ENCODE measurements at places on chromosomes 6 and 20.
A peak's percentile ranks its signal among the peaks of the same experiment; 100 is the strongest.

DNA sequence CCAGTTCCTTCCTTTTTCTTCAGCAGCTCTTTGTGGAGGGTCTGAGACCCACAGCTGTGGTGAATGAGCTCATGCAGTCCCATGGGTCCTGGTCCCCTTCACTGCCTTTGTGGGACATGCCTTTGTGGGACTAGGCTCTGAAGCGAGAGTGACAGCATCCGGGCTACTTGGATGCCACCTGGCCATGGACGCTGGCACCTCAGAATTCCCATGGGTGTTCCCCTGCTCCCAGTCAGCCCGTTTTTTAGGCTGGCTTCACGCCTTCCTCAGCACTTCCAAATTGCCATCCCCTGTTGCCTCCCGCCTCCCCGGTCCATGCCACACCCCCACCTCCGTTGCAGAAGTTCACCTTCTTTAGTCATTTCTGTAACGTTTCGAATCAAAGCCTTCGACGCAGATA, 45.1 kb downstream of the RAMACL start:
- peak; percentile 16 for DNase-seq

GRCh38 chr20:12970372-12970821, 38.4 kb upstream of the SPTLC3 start:
- no peak for DNase-seq

GRCh38 chr6:42450477-42451332, 1.0 kb downstream of the TRERF1 start:
- peak; percentile 60 for DNase-seq

DNA sequence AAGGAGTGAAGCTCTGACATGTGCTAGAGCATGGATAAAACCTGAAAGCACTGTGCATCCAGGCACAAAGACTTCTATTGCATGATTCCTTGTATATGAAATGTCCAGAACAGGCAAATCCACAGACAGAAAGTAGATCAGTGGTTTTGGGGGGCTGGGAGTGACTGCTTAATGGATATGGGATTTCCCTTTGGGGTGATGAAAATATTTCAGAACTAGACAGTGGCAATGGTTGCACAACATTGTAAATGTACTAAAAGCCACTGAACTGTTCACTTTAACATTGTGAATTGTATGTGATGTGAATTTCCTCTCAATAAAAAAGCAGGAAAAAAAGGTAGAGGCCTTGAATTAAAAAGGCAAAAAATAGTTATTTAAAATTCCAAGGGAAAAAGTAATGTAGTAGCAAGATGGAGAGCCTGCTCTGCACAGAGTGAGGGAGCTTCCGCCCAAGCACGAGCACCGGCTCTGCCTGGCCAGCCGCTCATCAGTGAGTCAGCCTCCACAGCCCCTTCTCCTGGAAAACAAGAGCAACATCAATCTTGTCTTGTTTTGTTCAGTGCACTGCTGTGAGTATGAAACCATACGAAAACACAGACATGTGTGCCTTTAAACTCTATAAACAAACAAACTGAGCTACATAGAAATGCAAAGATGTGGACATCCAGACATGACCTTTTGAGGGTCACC, 74.6 kb upstream of the THBS2 start:
- DNase-seq = no peak

DNA sequence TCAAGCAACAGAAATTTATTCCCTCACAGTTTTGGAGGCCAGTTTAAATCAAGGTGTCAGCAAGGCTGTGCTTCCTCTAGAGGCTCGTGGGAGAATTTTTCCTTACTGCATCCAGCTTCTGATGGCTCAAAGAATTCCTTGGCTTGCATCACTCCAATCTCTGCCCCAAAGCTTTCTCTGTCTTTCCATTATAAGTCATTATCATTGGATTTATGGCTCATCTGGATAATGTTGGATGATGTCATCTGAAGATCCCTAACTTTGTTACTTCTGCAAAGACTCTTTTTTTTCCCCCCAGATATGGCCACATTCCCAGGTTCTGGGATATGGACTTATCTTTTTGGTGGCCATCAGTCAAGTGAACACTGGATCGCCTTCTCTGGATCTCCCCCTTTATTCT, 146.3 kb upstream of the B3GAT2 start:
- DNase-seq = no peak

DNA sequence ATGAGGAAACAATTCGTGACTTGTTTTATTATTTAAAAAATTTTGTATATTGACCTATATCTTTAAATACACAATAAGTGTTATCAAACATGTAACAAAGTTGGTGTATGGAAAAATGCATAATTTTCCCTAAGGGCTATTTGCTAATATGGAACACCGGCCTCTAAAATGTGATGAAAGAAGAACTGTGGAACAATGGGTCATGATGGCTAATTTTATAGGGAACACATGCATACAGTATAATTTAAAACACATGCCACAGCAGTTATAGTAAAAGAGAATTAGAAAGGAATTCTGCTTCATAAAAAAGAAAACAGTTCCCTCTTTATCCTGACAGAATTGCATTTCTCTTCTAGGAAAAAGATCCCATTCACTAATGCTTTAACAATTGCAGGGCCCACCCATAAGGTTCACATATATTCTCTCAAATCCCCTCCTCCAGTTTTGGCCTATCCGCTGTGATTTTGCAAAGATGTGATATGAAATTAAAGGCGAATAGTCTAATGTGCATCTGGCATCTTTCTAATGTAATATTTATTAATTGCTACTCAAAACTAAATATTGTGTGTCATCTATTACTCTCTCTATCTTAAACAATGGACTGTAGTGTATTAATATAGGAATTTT, 628.1 kb upstream of the CITED2 start:
- no peak for DNase-seq

DNA sequence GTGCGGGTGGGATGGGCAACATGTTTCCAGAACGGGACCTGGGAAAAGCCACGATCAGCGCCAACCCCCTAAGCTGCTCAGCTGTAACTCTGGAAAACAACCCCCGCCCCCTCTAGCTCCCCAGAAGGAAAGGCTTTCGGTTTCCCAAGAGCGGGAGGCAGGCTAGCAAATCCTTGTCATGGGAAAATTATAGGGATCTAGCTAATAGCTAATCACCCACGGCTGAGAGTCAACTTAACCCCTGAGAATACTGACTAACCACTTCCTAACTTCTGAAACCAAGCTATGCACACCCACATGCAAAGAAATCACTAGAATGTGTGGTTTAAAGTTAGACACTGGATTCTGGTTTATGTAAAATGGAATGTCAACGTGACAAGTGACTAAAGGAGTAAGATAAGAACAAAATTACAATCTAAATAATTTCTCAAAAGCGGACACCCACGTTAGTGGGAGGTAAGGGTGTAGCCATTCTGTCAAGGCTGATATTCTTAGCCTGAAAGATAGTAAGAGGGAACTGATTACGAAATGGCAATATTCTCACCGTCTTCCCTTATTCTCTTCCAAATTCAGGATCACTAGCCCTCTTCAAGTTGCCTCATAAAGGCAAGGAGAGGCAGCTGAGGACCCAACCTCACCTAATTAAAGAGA, 20.1 kb downstream of the JAG1 start:
- no peak for DNase-seq

DNA sequence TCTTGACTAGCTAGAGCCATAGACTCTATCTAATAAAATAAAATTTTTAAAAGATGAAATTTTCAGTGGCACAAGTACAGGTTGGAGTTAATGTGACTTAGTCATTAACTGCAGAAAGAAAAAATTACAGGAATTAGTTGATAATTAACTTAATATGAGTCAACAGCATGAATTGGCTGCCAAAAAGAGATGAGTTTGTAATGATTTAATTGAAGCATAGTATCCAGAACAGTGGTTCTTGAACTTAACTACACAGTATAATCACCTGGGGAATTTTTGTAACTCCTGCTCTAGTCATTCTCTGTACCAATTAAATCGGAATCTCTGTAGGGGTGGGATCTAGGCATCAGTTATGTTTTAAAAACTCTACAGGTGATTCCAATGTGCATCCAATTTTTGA, 46.3 kb upstream of the HMGN3 start:
- DNase-seq = no peak

DNA sequence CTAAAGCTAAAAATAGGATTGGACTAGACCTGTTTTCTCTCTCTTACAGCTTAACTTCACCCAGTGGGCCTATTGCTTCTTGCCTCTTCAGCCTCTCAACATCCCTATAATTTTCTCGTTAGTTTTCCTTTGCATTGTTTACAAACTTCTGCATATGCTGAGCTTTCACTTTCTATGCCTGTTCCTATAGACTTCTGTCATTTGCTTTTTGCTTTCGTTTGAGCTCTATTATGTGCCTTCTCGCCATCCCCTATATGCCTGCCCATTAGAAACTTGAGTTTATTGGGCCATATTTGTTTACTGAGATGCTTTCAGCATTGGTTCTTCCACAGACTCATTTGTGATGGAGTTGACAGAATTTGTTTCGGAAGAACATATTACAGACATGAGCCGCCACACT, 40.9 kb downstream of the NCOA7 start:
- DNase-seq = no peak

- DNase-seq = no peak
These were observed 142.3 kb upstream of the TENT5A start for GRCh38 chr6:81894788-81895271.

GRCh38 chr6:156579564-156579963, 197.6 kb upstream of the ARID1B start:
- no peak for DNase-seq

DNA sequence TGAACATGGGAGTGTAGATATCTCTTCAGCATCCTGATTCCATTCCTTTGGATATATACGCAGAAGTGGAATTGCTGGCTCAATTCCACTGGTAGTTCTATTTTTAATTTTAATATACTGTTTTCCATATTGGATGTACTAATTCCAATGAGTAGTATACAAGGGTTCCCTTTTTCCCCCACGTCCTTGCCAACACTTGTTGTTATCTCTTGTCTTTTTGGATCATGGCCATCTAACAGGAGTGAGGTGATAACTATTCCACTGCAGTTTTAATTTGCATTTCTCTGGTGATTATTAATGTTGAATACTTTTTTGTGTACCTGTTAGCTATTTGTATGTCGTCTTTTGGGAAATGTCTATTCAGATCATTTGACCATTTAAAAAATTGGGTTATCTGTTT, 91.5 kb downstream of the ZFAND3 start:
- no peak for DNase-seq

DNA sequence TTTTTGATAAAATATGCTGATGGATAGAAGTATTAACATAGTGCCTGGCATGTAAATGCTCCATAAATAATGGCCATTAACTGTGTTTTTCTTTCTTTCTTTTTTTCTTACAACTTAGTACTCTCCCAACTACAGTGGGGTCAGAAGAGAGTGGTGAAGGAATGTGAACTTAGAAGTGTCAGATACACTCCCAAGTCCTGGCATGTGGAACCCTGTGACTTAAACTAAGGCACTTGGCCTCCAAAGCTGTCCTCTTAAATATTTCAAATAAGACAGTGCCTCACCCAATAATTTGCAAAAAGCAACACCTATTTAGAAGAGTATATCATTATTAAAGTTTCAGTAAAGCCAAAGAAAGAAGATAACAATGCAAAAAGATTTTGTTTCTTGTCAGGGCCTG, 129.1 kb upstream of the NUP153 start:
- no peak for DNase-seq

- DNase-seq = no peak
These were observed 326.6 kb downstream of the COL12A1 start for GRCh38 chr6:74879234-74879633.

- DNase-seq = peak; percentile 79
These were observed at the start of gene PLCB1 for GRCh38 chr20:8131598-8132483. TSS of gene PLCB1 (plus strand) at chr20:8132266. CDS start at chr20:8132652, 386 bp downstream.

- DNase-seq = no peak
These were observed 50.8 kb downstream of the NCOA7 start for GRCh38 chr6:125841356-125842090.

DNA sequence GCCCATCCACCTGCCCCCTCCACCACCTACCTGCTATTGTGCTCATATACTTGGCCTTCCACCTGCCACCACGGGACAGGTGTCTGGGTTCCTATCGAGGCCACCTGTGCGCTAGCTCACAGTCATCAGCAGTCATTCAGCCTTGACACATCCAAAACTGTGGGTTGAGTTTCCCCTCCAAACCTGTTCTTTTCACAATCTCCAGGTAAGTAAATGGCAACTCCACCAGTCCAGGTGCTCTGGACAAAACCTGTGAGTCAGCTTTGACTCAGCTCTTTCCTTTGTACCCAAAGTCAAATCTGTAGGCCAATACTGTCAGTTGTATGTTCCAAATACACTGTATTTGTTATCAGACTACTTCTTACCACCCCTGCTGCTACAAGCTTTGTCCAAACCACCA, 52.6 kb downstream of the SPTLC3 start:
- no peak for DNase-seq

- no peak for DNase-seq
These were observed 340.2 kb downstream of the ARHGAP18 start for GRCh38 chr6:129369737-129370136.

DNA sequence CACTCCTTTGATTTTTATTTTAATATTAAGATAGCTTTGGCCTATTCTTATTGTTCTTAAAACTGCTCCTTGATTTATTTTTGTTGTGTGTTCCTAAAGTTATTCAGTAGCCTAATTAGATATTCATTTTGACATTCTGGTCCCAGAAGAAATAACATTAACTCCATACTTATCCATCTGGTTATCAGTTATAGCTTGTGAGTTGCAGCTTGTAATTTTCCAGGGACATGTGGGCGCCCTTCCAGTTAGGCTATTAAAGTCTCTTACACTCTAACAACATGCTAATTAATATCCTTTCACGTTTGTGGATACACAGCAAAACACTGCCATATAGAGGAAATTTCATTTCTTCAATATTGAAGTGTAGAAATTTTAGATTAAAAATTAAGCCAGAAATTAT, 987.5 kb downstream of the HACE1 start:
- DNase-seq = no peak

DNA sequence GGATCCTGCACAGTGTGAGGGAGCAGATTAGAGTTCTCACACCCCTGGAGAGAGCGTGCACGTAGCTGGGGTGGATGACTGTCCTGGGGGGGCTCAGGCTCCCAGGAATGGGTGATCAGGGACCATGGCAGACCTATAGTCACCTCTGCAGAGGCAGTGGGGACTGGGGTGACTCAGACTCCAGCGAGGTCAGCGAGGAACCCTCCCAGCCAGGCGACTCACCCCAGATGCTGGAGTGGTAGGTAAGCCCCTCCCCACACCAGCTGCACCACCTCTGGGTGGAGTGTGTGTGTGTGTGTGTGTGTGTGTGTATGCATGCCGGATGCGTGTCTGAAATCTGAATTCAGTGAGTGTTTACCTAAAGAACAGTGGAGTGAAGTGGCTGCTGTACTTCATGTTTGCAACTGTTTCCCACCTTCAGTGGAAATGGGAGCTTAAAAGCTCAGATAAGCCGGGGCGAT, 17.4 kb upstream of the GTSF1L start:
- peak; percentile 19 for DNase-seq

- no peak for DNase-seq
These were observed 53.6 kb downstream of the CDC40 start for GRCh38 chr6:110233770-110234374.

- DNase-seq = no peak
These were observed 85.4 kb downstream of the CBFA2T2 start for GRCh38 chr20:33575282-33575681.

- DNase-seq = no peak
These were observed 84.5 kb downstream of the PLCB1 start for GRCh38 chr20:8216375-8217200.

- no peak for DNase-seq
These were observed 399.3 kb downstream of the KHDRBS2 start for GRCh38 chr6:61886608-61887259.

Data from activated CD4-positive, alpha-beta T cell treated with anti-CD3 and anti-CD28 coated beads, Interleukin-2, amount 50 U/mL, for 48 hours (primary cell).